Lower lobe of right lung (tissue), 2 donors: ENCODE measurements at places on chromosomes 12 and 14. TPM values are rescaled to one million over a fixed set of nuclear protein-coding genes. Genes with fewer than 3 reads are reported as not detected.

DNA sequence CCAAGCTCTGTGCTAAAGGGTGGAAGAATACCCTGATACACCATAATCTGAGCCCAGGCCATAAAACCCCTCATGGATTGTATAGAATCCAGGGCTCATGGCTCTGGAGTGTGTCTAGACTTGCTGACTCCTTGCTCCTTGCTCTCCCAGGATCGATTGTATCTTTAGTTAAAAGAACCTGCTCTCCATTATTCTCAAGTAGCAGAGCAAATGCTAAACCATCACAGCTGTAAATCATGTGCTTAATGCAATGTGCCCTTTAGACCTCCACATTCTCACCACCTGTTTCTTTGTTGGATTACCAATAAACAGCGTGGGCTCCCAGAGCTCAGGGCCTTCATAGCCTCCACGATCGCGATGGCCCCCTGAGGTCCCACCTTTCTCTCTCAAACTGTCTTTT is 411.6 kb upstream of the FBXO33 start:
- DNase-seq = no peak

GRCh38 chr14:104723651-104724406 is at the start of gene ADSS1:
TSS of gene ADSS1 (plus strand) at chr14:104724229. CDS start at chr14:104724271, 42 bp downstream.
- peak; percentile 83 for DNase-seq

DNA sequence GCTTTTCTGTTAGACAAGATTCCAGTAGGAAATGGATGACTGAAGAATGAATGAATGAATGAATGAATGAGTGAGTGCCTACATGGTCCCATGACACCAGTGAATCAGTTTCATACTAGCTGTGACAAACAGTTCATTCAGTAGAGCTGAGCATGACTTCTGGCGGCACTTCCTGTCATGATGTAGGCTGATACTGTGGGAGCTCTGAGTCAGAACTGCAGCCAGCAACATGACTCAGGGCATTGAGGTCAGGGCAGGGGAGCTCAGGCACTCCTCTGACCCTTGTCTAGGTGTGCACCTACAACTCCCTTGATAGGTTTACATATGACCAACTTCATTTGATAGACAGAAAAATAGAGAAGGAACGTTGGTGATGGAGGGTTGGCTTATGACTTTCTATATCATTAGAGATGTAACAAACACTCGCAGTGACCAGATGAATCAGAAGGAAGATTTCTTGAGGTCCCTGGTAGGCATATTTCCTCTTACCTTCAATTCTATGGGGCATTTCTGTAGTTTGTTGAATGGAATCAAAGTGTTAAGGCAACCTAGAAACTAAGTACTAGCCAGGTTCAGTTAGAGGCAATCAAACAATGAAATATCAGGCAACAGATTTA is 139.3 kb upstream of the ARHGAP5 start:
- DNase-seq = no peak

A2ML1 gene
- not detected for total RNA-seq

- DNase-seq = no peak
Observed at GRCh38 chr12:80868576-80868975, 69.2 kb downstream of the LIN7A start.

TTC8 gene
- total RNA-seq = 12.1 TPM
